Fibroblast of skin of left quadriceps (primary cell): ENCODE measurements at places on chromosomes 4 and X.
A peak's percentile ranks its signal among the peaks of the same experiment; 100 is the strongest.

- no peak for DNase-seq
These were observed 12.9 kb downstream of the DCAF8L1 start for GRCh38 chrX:27968352-27968751.

DNA sequence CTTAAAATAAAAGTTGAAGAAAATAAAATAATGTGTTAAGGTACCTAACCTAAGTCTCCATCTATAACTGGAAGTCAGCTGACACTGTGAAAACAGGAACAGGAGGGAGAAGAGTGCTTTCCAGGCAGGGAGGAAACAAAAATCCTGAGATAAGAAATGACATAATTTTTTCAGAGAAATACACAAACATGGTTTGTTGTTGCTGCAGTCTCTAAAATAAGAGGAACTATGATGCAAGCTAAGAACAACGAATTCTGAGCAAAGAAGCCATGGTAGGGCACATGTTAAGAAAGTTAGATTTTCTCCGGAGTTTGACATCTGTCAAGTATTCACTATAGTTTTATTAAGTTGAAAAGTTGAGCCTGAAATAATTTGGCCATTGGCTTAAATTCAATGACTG lies 26.9 kb downstream of the PAPSS1 start:
- no peak for DNase-seq

GRCh38 chr4:112865443-112865842 lies 184.0 kb upstream of the ANK2 start:
- no peak for DNase-seq

GRCh38 chrX:139008185-139008584 lies 296.7 kb upstream of the FGF13 start:
- DNase-seq = no peak

GRCh38 chr4:10984815-10985214 lies 300.2 kb upstream of the CLNK start:
- no peak for DNase-seq

DNA sequence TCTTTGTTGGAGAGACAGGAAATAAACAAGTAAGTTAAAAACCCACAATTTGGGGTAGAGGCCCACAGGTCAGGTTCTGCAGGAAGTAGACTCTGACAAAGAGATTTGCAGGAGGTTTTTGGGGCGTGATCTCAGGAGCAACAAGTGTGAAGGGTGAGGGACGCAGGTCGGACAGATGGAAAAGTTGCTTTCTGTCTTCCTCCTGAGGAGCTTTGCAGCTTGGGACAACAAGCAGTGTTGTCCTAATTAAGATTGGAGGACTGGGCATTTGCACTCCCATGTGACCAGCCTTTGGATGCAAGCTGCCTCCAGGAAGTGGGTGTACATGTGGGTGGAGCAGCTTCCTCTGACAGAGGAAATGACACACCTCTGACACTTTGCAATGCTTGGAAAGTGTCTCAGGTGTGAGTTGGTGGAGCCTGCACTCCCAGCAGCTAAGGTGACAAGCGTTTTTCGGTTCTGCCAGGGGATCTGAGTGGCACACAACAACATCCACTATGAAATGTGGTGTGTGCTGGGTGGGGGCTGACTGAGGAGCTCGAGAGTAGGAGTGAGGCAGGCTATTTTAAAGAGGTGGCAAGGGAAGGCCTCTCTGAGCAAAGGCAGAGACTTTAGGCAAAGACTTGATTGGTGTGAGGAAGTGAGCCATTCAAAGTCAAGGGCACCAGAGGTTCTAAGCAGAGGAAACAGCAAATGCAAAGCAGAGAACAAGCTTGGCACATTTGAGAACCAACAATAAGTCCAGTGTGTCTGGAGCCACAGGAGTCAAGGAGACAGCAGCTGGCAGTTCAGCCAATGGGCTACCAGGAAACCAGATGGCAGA lies 339.8 kb upstream of the GATB start:
- no peak for DNase-seq

DNA sequence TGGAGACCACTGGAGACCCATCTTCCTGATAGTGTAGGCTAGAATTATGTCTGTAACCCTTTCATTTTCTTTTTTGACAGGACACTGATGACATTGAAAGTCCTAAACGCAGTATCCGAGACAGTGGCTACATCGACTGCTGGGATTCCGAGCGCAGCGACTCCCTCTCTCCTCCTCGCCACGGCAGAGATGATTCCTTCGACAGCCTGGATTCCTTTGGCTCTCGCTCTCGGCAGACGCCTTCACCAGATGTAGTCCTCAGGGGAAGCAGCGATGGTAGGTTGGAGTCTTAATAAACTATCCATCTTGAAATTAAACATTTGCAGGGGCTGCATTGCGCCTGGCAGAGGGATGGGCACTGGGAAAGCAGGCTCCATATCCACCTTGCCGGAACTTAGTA lies 75.4 kb downstream of the LIMCH1 start:
- no peak for DNase-seq

DNA sequence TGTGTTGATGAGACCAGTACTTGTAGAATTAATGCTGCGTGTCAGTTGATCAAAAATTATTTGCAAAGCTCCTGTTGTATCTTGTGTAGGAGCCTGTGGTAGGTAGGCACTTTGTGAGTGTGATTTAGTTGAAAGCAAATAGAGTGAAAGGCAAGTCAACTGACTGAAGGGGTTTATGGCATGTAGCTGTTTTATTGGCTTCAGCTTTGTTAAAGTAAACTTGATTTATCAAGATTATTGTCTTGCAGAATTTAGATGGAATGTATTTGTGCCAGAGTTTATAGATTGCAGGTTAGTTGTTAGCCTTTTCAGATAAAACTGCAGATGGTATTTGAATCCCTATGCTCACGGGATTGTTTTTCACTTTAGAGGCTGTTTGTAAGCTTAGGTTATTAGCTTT lies 128.0 kb downstream of the FRAS1 start:
- no peak for DNase-seq

GRCh38 chr4:108361446-108361820 lies 192.7 kb upstream of the LEF1 start:
- DNase-seq = no peak

DNA sequence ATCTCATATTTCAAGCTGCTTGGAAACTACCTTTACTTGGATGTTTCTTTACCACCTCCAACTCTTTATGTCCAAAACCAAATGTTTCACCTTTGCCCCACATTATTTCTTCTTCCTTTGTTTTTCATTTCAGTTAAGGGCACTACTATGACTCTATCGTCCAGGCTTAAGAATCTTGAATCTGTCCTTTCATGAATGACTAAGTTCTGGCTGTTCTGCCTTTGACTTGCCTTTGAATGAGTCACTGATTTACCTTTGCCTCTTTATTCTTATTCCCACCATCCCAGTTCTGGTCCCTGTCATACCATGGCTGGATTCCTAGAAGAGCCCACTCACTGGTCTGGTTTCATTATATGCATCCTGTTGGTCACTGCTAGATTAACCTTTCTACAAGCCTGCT lies 30.6 kb upstream of the PLAC1 start:
- no peak for DNase-seq

GRCh38 chrX:1097328-1097727 lies 115.1 kb downstream of the CRLF2 start:
- DNase-seq = no peak

DNA sequence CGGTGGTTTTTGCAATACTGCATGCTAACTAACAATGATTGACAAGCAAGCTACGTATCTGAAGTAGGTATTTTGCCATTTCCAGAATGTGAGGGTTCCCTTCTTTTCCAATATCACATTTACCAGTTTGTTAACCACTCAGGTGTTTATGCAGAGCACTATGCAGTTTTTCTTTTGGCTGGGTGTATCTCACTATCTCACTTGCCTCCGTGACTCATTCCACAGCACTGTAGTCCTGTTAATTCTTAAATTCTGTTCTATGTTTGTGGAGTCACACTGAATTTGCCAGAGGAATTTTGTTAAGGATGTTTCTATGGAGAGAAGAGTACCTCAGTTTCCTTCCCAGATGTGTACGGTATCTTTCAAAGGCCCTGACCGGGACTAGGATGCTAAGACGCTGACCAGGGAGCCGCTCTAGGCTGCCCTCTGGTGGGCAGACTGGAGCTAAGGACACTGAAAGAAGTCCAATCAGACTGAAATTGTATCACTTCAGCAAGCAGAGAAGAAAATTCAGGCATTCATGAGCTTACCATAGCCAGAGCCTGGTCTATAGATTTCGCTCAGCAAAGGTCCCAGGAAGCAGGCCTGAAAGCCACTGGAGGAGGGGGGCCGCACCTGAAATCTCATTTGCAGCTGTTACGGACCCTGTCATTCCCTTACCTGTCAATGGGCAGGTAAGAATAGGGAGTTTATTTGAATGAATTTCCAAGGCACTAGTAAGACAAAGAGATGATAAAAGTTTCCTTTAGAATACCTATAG lies 388.4 kb upstream of the SPOCK3 start:
- DNase-seq = peak; percentile 34

DNA sequence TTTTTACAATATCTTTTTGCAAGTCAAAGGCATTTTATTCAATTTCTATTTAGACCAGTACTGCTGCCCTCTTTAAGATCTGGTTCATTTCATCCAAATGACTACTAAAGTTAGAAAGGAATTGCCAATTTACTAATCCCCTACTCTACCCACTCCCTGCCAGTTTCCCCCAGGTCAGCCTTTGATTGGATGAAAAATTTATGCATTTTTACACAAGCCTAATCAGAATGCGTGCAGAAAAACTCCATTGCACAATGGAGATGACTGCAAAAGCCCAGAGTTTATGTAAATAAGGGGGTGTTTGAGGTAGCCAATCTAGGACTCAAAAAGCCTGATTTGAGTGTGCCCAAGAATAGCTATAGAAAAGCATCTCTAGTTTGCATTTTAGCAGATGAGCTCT lies 310.6 kb downstream of the PABPC4L start:
- DNase-seq = no peak

GRCh38 chr4:150308824-150309472 lies 230.7 kb downstream of the DCLK2 start:
- no peak for DNase-seq

- no peak for DNase-seq
These were observed 38.3 kb upstream of the HGFAC start for GRCh38 chr4:3403348-3403906.

DNA sequence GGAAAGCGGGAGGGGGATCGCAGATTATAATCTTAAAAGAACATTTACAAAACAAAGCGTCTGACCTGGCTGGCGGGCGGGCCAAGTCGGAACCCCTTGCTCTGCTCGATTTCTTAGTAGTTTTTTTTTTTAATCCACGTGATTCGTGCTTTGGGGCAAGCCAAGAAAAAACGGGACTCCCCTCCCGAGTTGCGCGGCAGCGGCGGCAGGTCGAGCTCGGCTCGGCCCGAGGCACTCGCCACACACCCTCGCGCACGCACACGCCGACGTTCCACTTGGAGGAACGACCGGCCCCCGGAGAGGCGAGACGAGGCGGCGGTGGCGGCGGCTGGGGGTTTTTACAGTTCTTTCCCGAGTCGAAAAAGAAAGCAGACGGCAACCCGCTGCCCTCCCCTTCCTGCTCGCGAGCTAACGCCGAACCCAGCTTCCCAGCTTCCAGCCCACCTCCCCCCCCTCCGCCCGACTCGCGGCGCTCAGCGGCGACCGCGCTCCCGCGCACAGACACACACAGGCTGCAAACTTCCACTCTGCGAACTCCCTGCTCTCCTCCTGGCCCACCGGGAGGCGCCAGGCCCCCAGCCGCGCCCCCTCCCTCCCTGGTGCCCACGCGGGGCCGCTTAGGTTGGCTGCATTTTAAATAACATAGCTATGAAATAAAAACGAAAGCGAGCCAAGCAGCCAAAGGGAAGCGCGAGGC lies 1.2 kb downstream of the BCOR start:
- no peak for DNase-seq

- no peak for DNase-seq
These were observed 294.9 kb upstream of the TBX22 start for GRCh38 chrX:79719568-79720231.

- DNase-seq = no peak
These were observed 4.8 kb upstream of the CXCL13 start for GRCh38 chr4:77600521-77601451.

- DNase-seq = no peak
These were observed 18.6 kb upstream of the ADRA2C start for GRCh38 chr4:3747581-3747904.

DNA sequence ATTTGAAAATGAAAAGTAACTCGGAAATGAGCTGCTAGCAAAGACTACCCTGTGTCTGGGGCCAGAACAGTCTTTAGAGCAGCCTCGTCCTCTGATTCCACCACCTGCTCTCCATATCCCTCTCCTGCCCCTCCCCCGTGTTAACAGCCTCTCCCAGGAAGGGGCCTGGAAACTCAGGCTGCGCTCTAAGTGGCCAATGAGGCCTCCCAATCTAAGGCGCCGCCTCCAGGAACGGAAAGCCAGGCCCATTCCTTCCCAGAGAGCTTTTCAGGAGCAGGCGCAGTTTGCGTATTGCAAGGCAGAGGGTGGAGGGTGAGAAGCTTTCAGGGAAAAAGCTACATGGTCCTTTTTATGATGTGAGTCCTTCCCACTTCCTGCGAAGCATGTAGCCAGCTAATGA lies 31.2 kb downstream of the RS1 start:
- DNase-seq = peak; percentile 1

DNA sequence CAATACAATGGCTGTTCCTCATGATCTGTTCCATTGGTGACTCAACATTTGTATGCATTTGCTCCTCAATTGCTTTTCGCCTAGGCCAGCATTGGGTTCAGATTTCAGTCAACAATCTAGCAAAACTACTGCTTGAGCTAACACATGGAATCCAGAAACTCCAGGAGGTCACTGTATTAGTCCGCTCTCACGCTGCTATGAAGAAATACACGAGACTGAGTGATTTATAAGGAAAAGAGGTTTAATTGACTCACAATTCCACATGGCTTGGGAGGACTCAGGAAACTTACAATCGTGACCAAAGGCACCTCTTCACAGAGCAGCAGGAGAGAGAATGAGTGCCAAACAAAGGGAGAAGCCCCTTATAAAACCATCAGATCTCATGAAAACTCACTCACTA lies 67.1 kb downstream of the RXFP1 start:
- DNase-seq = no peak

- DNase-seq = no peak
These were observed 128.8 kb upstream of the NKX1-1 start for GRCh38 chr4:1534876-1535526.

DNA sequence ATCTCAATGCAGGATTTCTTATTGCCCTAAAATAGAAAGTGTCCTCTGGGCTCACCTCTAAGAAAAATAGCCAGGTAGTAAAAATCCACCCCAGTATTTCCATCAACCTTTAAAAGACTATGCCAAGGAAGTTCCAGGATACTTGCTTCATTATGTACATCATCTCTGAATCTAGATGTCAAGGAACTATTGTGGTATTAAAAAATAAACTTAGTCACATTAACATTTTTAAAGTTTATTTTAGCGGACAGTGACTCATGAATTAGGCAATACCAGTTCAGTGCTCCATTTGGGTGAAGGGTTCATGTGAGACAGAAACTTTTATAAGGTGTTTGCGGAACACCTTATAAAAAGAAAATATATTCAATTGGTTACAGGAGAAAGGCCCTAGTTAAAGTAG lies 209.2 kb downstream of the ADAM29 start:
- DNase-seq = no peak

GRCh38 chrX:95728446-95728845 lies 956.2 kb upstream of the DIAPH2 start:
- DNase-seq = no peak

GRCh38 chr4:30717208-30718020 lies 2.8 kb upstream of the PCDH7 start:
- peak; percentile 32 for DNase-seq

- no peak for DNase-seq
These were observed 359.1 kb downstream of the SPRY1 start for GRCh38 chr4:123755655-123756054.
